ENCODE measurements at places on chromosomes 3 and 15.

DNA sequence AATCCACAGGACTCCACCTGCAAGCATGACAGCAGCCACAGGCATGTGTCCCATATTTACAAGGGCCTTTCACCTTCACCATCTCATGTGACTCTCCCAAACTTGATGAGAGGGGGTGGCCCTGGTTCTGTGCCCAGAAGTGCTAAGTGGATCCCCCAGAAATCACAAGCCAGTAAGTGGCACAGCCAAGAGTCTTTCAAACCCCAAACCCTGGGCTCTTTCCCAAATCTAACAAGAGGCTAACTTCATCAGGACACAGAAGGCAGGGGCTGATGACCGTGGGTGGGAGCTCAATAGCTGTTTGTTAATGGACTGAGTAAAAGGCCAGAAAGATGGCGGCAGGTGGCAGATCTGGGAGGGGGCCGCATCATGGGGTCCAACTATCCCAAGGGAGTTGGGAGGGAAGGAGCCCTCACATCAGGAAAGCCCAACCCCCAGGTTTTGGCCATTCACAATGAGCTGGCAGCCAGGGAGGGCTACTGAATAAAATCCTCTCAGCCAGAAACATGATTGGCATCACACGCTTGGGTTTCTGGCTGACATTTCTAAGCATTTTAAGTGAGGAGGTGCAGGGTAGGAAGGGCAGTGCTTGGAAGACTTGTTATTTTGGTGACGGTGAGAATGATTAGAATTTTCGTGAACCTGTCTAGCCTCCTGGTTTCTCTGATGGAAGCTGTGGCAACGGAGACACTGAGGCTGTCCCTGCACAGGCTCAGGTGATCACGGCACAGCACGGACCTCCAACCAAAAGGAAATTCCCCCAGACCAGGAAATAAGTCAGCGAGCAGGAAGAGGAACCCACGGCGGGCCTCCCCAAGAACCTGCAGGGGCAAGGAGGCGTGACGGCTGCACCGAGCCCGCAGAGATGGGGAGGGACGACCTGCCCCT is 109.3 kb downstream of the OXNAD1 start:
- DNase-seq, result no peak

GRCh38 chr15:49412797-49413196 is 10.2 kb upstream of the FGF7 start:
- DNase-seq, result no peak

DNA sequence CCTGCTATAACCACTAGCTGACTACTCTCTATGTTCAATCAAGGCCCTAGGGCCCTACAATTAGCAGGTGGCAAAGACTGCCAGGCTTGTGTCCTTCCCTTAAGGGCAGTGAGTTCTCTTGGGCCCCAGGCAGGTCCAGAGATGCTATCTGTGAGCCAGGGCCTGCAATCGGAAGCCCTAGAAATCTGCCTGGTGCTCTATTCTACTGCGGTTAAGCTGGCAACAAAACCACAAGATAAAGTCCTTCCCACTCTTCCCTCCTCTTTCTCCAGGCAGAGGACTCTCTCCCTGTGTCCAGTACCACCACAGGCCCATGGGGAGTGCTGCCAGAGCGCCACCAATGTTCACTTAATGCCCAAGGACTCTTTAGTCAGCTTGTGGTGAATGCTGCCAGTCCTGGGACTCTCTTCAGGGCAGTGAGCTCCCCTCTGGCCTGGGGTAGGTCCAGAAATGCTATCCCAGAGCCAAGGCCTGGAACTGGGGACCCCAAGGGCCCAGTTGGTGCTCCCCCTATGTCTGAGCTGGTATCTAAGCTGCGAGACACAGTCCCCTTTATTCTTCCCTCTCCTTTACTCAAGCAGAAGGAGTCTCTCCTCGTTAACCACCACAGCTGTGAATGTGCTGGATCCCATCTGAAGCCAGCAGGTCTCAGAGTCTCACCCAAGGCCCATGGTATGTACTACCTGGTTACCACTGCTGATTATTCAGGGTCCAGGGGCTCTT is 34.7 kb downstream of the XXYLT1 start:
- DNase-seq, result no peak

DNA sequence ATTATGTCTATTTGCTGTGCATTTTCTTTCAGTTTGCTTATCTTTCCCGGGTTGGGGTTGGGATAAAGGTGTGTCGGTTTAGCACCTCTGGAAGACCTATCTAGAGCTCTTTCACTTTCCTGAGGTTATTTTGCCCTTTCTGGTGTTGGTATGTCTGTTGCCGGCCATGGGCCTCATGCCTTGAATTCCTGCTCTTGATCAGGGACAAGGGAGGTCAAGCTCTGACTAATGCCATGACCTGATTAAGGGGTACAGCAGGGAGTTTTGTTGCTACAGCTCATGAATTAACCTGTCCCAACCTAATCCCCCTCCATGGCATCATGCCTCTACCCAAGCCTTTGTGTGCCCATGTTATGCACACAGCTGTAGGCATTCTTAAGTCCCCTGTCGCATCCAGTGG is 70.5 kb upstream of the GOLGA6B start:
- no peak for DNase-seq

GRCh38 chr3:7254251-7254650 is 393.3 kb downstream of the GRM7 start:
- DNase-seq, result no peak

Data from NCI-H526 (cell line).